ENCODE measurements at places on chromosomes 6 and 20. TPM values are rescaled to one million over a fixed set of nuclear protein-coding genes. Genes with fewer than 3 reads are reported as not detected.

The RFX6 gene
- not detected for total RNA-seq

The MOG gene
- not detected for total RNA-seq

The NHSL1 gene
- total RNA-seq, result 1.8 TPM

The EYS gene
- not detected for total RNA-seq

The LY6G5B gene
- total RNA-seq, result 3.4 TPM

The ZSCAN16 gene
- 4.9 TPM for total RNA-seq

The NOX3 gene
- total RNA-seq, result not detected

The C6orf52 gene
- total RNA-seq, result 1.5 TPM

Data from uterine smooth muscle cell (primary cell).